Stimulated activated CD8-positive, alpha-beta memory T cell treated with anti-CD3 and anti-CD28 coated beads, Interleukin-4, amount 100 ng/mL, for 1 hour (primary cell): ENCODE measurements at places on chromosomes 7 and 10.

GRCh38 chr7:7820939-7821338, 102.5 kb upstream of the RPA3 start:
- no peak for DNase-seq

GRCh38 chr10:69500864-69501468, 49.7 kb downstream of the TSPAN15 start:
- no peak for DNase-seq

DNA sequence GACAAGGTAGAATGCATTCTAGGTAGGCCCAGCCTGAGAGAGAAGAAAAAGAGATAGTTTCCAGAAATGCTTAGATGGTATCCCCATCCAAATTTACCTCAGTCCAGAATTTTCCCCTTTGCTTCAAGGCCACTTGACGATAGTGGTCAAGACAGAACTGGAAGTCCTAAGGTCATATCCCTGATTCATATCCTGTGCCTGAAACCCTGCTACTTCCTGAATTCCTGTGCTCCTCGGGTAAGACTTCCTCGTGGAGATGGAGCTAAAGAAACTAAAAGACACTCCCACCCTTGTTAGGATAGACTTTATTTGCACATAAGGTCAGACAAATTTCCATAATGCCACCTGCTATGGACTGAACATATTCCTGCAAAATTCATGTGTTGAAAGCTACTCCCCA, 175.9 kb downstream of the EVX1 start:
- no peak for DNase-seq

DNA sequence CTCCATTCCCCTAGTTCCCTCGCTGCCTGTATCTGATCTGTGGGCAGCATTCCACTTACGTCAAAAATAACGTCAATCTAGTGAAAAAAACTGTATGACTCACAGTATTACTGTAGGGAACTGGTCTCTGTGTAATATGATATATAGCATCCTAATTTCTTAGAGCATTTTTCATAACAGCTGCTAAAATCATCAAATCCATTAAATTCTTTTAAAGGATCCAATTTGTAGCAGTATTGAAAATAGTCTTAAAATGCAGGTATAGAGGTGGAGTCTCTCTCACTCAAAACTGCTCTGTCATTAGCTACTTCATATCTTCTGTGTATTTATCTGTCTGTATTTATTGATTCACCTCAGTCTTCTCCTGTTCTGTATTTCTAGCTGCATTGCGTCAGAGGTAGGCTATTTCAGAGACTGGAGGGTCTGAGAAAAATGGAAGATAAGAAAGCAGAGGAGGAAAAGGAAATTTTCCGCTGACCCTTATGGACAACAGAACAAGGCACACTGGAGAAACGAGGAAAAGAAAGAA, 59.9 kb downstream of the PON1 start:
- DNase-seq: no peak

GRCh38 chr7:94145602-94146001, 141.4 kb upstream of the BET1 start:
- DNase-seq: no peak

GRCh38 chr7:55101359-55101758, 82.5 kb downstream of the EGFR start:
- no peak for DNase-seq

DNA sequence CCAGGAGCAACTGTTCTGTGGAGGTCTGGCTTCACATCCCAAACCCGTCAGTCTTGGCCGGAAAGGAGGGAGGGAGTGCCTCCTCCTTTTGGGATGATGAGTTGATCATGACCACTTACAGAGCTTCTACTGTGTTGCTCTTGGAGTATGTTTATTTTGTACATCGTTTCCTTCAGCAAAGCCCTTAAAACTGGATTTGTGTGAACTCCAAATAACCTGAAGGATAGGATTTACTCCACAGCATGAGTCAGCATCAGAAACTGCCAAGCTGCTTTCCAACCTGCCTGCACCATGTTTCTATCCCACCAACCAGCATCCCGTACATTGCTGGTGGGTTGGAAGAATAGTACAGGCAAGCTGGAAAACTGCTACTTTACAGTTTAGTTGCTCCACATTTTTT, 3.5 kb downstream of the CCDC201 start:
- DNase-seq: no peak

GRCh38 chr10:96967847-96968246, 135.7 kb downstream of the LCOR start:
- DNase-seq: no peak

DNA sequence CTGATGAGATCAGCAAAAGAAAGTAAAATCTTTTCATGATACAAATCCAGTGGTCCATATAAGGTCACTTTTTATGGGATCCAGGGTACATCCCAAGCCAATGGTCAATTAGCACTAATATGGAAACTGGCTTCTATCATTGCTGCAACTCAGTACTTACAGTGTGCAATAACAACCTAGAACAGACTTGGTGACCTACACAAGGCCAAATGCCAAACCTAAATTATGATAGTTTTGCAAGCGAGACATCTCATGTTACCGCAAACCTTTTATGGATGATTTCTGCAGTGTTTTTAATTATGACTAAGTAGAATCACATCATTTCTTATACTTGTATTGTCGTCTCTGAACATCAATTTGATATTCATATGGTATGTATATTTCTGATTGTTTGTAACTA, 583.5 kb upstream of the SEMA3D start:
- no peak for DNase-seq
